MCF 10A (cell line): ENCODE measurements at places on chromosomes 1 and 21. TPM values are rescaled to one million over a fixed set of nuclear protein-coding genes. Genes with fewer than 3 reads are reported as not detected.

Gene RIPK4
- 14.0 and 22.3 TPM in 2 replicates for total RNA-seq

Gene SPRR1A
- total RNA-seq: not detected in 2 replicates

DNA sequence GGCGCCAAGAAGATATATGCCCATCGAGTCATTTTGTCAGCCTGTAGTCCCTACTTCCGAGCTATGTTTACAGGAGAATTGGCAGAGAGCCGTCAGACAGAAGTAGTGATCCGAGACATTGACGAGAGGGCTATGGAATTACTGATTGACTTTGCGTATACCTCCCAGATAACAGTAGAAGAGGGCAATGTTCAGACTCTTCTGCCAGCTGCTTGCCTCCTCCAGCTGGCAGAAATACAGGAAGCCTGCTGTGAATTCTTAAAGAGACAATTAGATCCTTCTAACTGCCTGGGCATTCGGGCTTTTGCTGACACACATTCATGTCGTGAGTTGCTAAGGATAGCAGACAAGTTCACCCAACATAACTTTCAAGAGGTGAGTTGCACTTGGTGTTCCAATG, 19.1 kb downstream of the KLHL20 start:
- H3K27ac ChIP-seq: no peak overlapping the region
- no peak overlapping the region for H3K4me3 ChIP-seq
- H3K27me3 ChIP-seq: no peaks in the 10 kb centered on the region
- no peaks in the 10 kb centered on the region for H3K4me1 ChIP-seq
- peaks cover 58% of the 10 kb centered on the region for H3K36me3 ChIP-seq
- no peak for DNase-seq

DNA sequence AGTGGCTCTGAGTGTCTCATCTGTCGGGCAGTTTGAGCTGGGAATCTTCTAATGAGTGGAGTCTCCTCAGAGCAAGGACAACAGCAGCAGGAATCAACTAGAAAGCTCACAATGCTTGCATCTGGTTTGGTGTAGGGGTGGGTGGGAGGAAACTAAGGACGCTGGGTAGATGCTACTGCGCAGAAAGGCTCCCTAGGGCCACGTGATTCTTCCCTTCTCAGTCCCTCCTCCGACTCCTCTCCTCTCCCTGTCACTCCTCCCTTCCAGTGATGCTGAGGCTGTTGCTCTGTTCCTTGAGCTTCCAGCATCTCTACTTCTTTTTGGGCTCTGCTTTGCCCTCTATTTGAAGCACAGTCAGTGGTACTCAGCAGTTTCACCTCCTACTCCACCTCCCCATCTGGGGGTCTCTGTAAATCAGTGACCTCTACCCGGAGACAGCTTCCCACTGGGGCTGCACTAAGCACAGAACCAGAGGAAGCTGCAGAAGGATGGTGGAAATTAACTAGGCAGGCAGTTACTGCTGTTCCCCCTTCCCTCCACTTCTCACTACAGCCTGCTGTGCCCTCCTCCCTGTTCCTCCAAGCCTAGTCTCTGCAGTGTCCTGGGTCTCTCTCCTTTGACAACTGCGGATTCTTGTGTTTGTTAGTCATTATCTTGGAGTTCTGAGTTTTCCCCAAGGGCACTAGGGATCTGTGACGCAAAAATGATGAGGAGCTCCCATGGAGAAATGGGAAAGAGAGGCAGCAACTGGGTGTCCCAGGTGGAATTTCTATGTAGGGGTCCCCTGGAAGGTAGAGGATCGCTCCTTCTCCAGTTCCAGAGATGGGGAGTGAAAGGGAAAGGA, 5.8 kb downstream of the LINGO4 start:
- peaks cover 8% of the 10 kb centered on the region for H3K4me1 ChIP-seq
- DNase-seq: no peak
- peaks cover 46% of the 10 kb centered on the region for H3K27me3 ChIP-seq

DNA sequence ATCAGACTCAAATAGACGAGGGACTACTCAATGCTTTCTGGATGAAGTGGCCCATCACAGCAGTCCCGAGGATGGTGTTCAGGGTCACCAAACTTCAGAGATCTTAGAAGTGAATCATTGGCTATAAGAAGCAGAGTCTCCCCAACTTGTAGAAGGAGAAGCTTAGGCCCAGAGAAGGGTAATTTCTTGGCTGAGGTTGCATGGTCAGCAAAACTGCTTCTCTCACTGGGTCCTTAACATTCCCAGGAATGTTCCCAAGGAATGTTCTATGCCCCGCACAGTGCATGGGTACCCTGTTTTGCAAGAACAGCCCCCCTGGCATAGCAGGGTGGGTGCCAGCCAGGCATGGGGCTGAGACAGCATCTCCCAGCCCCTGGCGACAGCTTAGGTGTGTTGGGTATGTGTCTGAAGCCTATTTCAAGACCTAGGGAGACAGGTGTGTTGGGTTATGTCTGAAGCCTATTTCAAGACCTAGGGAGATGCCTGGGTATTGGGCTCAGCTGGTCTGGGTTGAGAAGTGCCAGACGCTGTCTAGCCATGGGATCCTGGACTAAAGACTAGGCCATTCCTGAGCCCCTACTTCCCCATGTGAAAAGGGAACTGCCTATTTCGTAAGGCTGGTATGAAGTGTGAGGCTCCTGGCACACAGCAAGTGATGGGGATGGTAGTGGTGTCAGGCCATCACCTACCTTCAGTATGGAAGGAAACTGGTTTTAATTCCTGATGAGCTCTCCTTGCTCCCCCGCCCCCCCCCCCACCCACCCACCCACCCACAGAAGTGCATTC, 26.1 kb downstream of the PADI6 start:
- H3K4me1 ChIP-seq: peaks cover 7% of the 10 kb centered on the region
- H3K4me3 ChIP-seq: no peak overlapping the region
- no peaks in the 10 kb centered on the region for H3K27me3 ChIP-seq
- no peak overlapping the region for H3K27ac ChIP-seq
- no peaks in the 10 kb centered on the region for H3K36me3 ChIP-seq

DNA sequence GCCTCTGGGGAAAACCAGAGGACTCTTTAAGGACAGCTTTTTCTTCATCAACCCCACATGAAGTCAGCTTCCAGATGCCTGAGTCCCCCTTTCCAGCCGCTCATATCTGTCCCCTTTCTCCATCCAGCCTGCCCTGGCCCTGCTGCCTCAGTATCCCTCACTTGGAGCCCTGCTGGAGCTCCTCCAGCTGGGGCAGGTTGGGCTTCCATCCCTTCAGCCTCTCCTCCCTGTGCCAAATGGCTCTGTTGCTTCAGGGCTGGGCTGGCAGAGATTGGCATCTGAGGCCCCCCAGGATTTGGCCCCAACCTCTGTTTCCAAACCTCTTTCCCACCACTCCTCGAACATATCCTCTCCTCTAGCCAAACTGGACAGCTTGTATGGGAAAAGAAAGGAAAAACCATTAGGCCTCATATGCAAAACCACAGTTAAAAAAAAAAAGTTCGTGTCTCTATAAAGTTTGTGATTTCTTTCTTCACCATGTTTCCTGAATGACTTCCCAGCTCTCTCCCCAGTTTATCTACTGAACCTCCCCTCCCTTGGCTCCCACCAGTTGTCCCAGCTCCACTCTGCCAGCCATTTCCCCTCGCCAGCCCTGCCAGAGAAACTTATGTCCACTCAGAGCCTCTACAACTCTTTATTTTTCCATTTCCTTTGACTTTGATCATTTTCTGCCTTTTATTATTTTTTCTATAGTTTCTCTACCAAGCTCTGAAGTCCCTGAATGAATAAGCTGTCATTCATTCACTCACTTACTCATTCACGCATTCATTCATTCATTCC, 217.9 kb downstream of the FOXD2 start:
- no peak for DNase-seq
- H3K36me3 ChIP-seq: no peaks in the 10 kb centered on the region
- no peaks in the 10 kb centered on the region for H3K27me3 ChIP-seq
- no peak overlapping the region for H3K27ac ChIP-seq
- H3K4me3 ChIP-seq: no peak overlapping the region

- no peaks in the 10 kb centered on the region for H3K27me3 ChIP-seq
- H3K27ac ChIP-seq: no peak overlapping the region
- DNase-seq: no peak
Measured at GRCh38 chr1:114118351-114118990, 35.2 kb downstream of the SYT6 start.

Gene PTPRC
- total RNA-seq: not detected in 2 replicates

GRCh38 chr1:168392958-168393549, 112.4 kb downstream of the TBX19 start:
- H3K4me3 ChIP-seq: no peak overlapping the region
- peaks cover 34% of the 10 kb centered on the region for H3K4me1 ChIP-seq
- peak; percentile 24 for DNase-seq
- peaks cover 11% of the 10 kb centered on the region for H3K27me3 ChIP-seq
- no peaks in the 10 kb centered on the region for H3K36me3 ChIP-seq

DNA sequence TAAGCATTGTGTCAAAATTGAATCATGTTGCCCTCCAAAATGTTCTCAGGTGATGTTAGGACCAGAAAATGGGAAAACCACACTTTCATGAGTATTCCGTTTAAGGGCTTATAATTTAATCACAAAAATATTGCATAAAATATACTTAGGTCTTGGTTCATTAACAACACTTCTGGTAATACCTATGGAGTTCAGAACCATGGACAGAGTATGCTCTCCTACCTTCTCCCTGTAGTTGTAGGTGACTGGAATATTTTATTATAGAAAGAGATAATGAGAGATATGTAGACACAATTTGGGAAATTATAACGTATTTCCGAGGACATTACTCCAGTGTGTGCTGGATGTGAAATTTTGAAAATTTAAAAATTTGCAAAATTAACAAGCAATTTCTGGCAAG, 232.5 kb downstream of the NCAM2 start:
- H3K27me3 ChIP-seq: no peaks in the 10 kb centered on the region
- no peaks in the 10 kb centered on the region for H3K36me3 ChIP-seq
- no peak overlapping the region for H3K4me3 ChIP-seq
- DNase-seq: peak; percentile 68

Gene ZFP69B
- 6.0 and 8.9 TPM in 2 replicates for total RNA-seq

DNA sequence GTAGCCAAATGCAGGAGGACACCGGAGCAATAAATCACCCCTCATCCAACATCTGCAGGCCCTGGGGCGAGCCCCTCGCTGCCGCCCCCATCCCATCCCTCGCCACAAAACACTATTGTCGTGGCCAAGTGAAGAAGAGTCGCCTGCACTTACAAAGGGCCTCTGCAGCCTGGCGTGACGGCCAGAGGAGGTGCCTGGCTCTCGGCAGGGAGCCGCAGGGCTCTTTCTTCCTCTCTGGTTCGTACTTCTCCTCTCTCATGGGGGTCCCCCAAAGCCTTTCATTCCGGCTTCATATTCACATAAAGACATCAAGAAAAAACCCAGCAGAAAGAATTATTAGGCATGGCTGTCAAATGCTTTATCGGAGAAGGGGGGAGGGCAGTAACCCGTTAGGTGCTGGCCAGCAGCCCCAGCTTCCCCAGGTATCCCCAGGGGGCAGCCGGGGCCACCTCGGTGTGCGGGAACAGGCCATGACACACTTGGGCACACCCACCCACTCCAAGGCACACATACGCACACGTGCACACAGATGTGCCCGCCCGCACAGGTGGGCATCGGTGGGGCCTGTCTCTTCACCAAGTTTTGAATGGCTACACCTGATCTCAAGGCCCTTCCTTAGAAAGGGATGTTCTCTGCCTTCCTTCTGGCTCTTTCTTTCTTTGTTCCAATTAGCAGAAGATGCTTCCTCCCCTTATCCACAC, 149.1 kb downstream of the PRDM16 start:
- H3K4me3 ChIP-seq: no peak overlapping the region
- H3K4me1 ChIP-seq: no peaks in the 10 kb centered on the region
- no peaks in the 10 kb centered on the region for H3K27me3 ChIP-seq

DNA sequence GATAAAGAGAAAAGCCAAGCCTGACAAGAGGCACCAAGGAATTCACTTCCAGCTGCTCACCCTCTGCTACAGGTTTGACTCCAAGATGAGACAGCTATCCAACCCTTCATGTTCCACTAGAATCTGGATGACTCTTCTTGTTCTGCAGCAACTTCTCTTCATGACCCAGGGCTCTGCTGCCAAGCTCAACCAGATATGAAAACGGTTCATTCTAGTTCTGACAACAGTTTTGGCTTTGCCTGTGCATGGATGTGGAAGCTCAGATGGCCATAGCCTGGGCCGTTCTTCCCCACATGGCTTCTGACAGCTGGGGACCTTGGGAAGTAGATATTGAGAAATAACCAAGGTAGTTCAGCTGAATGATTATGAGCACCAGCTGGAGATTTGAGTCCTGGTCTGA, 13.7 kb downstream of the PI4KB start:
- DNase-seq: no peak
- H3K4me1 ChIP-seq: peaks cover 40% of the 10 kb centered on the region
- H3K4me3 ChIP-seq: no peak overlapping the region

DNA sequence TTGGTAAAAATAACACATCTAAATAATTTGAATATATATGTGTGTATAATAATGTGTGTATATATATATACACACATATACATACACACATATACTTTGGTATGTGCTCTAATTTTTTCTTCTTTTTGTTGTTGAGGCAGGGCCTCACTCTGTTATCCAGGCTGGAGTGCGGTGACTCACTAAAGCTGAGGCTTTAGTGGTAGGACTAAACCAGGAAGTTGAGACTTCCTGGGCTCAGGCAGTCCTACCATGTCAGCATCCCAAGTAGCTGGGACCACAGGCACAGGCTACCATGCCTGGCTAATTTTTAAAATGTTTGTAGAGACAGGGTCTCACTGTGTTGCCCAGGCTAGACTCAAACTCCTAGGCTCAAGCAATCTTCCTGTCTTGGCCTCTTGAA, 46.7 kb upstream of the CXADR start:
- no peaks in the 10 kb centered on the region for H3K27me3 ChIP-seq
- no peak overlapping the region for H3K4me3 ChIP-seq
- H3K4me1 ChIP-seq: peaks cover 13% of the 10 kb centered on the region
- peak overlapping the region; percentile 39 for H3K27ac ChIP-seq
- H3K36me3 ChIP-seq: no peaks in the 10 kb centered on the region

Gene CYYR1
- total RNA-seq: not detected in 2 replicates

DNA sequence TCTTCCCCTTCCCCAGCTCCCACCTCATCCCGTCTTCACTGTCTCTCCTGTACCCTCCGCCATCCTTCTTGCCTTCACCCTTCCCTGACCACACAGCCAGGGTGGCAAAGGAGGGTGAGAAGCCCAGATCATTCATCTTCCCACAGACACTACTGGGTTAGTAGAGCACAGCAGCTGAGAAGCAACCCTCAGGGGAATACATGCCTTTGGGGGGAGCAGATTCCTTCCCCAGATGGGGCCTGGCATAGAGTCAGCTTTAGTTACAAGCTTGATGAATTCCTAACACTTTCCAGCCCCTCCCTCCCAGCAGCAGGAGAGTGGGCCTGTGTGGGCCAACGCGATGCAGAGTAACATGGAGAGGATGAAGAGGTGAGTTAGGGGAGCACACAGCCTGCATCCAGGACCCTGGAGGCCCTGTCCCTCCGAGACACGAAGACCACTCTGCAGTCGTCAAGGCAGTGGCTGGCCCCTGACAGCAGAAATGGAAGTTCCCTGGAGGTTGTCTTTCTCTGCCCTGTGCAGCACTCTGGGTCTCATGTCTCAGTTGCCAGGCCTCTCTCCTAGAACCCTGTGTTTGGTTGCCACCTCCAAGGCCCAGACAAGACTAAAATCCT, 8.8 kb upstream of the BTG2 start:
- no peaks in the 10 kb centered on the region for H3K36me3 ChIP-seq
- no peaks in the 10 kb centered on the region for H3K4me1 ChIP-seq
- no peak overlapping the region for H3K27ac ChIP-seq
- no peak overlapping the region for H3K4me3 ChIP-seq

Gene SGIP1
- total RNA-seq: not detected in 2 replicates
